Suppressor macrophage (primary cell): ENCODE measurements at places on chromosomes 1 and 21.

DNA sequence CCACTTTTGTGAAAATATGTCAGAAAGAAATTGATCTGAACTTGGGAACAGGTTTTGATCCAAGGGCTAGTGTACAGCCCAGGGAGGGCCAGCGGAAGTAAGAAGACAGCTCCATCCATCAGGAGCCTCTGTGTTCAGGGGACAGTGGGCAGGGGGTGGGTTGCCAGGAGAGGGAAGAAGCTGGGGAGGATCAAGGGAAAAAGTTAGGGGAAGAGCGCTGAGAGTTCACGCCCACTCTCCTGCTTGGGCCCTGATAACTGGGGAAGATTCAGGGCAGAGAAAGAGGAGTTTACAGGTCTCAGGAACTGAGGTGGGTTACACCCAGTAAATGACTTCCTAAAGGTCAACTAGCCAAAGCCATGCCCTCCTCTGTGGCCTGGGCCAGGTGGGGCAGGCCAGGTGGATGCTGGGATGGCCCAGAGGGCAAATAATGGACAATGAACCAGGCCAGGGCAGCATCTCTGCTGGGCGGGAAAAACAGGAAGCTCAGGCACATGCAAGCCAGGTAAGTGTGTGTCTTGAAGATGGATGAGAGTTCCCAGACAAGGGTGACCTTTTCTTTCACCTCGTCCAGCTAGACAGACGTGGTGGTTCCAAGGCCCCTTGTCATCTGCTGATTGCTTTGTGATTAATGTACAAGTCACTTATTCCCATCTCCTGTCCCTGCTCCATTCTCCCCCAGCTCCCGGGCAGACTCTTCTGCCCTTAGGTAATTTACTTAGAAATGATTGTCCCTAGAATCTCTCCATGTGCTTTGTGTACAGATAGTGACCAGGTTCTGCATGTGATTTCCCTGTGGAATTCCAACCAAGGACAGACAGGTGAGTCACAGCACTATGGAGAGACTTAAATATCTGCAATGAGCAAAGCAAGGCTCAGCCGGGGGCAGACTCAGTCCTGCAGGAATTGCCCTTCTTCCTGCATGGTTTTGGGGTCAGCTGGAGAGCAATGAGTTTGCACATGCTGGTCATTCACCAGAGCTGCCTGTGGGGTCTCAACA lies 57.0 kb downstream of the MDM4 start:
- no peak for DNase-seq

- no peak for DNase-seq
Measured at GRCh38 chr1:12677565-12677964, 33.7 kb downstream of the AADACL4 start.

DNA sequence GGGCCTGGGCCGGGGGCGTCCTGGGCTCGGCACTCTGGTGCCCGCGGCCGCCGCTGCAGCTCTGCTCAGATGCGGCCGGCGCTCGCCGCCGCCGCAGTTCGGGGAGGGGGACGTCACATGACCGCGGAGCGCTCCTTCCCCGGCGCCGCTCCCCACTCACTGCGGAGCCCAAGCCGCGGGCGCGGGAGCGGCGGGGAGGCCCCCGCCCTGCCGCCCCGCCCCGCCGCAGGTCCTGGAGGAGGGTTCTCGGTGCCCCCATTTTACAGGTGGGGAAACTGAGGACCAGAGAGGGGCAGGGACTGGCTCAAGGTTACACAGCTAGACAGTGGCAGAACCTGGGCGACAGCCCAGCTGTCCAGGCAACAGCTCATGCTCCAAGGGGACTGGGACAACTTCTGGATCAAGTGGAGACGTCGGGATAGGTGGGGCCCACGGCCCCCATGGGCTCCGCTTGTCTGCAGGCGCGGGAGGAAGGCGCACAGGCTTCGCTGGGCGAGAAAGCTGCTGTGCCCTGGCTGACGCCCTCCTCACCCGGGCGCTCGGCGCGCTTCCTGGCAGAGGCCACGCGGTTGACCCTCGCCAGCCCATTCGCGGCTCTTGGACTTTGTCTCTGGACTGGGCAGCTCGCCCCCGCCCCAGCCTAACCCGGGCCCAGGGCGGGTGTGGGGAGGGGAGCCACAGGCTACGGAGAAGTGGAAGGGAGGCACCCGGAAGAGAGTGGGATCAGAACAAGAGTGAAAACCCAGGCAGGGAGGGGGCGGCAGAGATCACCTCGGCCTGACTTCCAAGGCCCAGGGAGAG lies at the start of gene RAP1GAP:
Gene RAP1GAP (minus strand): TSS at position 100 of the 801 bp plus-strand sequence. CDS start 49,325 bp downstream, outside the sequence.
- DNase-seq = peak; percentile 39

DNA sequence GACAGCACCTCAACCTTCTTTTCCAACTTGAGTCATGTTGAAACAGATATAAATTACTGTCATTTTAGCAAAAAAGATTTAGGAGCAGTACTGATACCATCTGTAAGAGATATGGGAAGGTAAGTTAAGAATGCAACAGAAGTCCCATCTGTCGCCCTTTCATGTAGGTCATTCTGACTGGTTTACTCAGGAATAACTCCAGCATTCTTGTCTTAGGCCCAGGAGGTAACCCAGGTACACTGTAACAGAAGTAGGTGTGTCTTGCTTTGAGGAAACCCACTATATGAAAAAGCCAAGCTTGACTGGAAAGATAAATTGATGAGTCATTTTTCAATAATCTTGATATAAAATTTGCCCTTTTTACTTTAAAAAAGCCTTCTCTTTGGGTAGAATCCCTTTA lies 35.4 kb downstream of the PGM1 start:
- DNase-seq = no peak

DNA sequence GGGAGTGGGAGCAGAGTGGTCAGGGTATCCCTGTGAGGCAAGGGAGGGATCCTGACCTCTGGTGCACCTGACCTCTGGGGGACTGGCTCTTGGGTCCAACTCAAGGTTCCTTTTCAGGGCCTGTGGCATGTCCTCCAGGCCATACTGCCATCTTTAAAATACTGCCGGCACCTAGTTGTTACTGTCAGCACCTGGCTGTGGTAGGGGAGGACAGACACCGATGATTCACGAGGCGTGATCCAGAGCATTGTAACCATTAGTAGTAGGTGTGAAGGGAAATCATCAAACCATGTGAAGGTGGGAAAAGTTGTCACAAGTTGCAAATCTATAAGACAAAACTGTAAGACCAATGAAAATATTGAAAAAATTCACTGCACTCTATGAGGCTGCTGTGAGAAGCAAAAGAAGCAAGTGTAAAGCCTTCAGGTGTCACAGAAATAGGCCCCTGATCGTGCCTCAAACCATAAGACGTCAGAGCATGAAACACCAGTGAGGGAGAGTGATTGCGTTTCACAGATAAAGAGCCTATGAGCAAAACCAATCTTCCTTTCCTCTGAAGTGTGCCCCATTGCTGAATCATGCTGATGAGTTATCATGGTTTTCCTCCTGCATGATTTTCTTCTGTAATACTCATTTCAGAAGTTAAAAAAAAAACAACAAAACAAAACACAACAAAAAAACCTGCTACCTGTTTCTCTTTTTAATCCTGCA lies 55.3 kb downstream of the CDC7 start:
- no peak for DNase-seq

DNA sequence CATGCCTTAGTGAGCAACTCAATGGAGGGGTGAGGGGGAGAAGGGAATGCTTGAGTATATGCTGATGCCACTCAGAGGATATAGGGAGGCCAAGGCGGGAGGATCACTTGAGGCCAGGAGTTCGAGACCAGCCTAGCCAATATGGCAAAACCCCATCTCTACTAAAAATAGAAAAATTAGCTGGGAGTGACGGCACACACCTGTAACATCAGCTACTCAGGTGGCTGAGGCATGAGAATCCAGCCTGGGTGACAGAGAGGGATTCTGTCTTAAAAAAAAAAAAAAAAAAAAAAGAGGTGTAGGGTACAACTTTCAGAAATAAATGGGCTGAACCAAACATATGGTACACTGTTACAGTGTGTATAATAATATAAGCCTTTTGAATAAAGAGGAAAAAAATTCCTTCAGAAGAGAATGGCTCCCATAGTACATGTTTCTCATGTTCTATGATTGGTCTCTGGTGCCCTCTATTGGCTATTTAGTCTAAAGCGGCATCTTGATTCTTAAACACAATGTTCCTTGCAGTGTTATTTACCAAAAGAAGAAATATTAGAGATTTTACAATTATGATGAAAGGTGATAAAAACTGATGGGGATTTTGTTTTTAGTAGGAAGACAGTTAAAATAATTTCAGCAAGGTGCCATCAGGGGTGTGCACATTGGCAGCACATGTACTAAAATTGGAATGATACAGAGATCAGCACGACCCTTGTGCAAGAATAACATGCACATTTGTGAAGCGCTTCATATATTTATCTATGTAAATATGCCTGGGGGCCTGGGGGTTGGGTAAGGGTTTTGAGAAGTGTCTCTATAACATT lies 109.8 kb downstream of the PATJ start:
- peak; percentile 89 for DNase-seq

DNA sequence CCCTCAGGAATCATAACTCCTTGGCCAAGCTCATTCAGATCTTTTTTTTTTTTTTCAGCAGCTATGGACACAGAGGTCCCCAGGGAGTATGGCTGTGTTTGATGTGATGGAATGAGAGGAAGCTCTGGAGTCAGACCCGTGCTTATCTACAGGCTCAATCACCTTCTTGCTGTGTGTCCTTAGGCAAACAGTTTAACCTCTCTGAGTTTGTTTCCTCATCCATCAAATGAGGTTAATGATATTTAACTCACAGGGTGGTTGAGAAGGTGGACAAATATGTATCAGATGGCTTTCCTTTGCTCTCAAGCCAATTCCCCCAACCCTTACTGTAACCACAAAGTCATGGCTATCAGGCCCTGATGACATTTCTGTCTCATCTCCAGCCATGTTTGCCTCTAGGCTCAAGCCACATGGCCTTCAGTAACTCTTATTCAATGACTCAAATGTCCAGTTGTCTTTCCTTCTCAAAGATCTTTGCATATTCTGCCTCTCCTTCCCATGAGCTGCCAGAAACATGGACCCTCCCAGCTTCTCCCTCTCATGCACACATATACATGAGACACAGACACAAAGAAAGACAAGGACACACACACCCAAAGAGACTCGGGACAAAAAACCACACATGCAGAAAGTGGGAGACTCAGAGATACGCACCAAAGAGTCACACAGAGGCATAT lies 303.5 kb upstream of the KAZN start:
- DNase-seq = no peak

DNA sequence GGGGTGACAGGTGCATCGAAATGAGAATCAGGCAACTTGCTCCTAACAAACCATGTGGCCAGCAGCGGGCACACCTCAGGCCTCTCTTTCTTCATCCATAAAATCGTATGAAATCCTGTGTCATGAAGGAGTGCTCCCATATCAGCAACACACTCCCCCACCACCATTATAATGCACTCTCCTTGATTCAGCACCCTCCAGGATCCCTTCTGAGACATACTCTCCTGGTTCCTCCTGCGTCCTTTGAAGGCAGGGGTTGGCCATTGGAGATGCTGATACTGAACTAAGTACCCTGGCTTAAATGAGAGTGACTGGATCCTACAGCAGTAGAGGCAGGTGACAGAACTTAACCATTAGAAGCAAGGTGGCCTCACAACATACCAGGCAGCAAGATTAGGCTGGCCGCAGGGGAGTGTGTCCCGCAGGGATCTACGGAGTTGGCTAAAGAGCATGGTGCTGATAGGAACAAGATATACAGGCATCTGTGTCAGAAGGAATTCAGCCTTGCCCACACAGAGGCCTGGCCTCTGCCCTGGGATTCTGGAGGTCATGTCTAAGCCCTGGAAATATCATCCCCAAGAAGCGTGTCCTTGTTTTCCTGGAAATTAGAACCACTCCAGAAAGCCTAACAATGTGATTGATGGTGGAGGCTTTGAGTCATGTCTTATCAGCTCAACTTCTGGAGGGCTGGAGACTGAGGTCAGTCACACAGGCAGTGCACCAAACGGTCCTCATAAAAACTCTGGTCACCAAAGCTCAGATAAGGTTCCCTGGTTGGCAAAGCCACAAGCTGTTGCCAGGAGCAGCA lies 16.8 kb downstream of the S100A7A start:
- no peak for DNase-seq

- DNase-seq = no peak
Measured at GRCh38 chr1:201590474-201590873, 51.5 kb downstream of the NAV1 start.
